ENCODE measurements at places on chromosomes 6 and 20. TPM values are rescaled to one million over a fixed set of nuclear protein-coding genes. Genes with fewer than 3 reads are reported as not detected.

The SLC26A8 gene
- not detected for total RNA-seq

The TFAP2D gene
- total RNA-seq = not detected

The HLA-DMA gene
- 15.9 TPM for total RNA-seq

The SIRPB2 gene
- total RNA-seq = not detected

The SOX4 gene
- 20.8 TPM for total RNA-seq

The EYA4 gene
- total RNA-seq = not detected

The ME1 gene
- total RNA-seq = not detected

The ZBTB9 gene
- total RNA-seq = 11.4 TPM

The SSTR4 gene
- not detected for total RNA-seq

The BPI gene
- not detected for total RNA-seq

The KHDC1L gene
- total RNA-seq = not detected

The PLEKHG1 gene
- total RNA-seq = 1.8 TPM

The NCR2 gene
- not detected for total RNA-seq

The CTSZ gene
- 62.0 TPM for total RNA-seq

The RAET1E gene
- total RNA-seq = not detected

The PAK5 gene
- not detected for total RNA-seq

The ACTL10 gene
- total RNA-seq = 2.6 TPM

The AK9 gene
- 3.1 TPM for total RNA-seq

The ADAM33 gene
- total RNA-seq = not detected

The RCAN2 gene
- not detected for total RNA-seq

The TTK gene
- total RNA-seq = 26.2 TPM

The ADGRG6 gene
- 0.07 TPM for total RNA-seq

The GNMT gene
- total RNA-seq = 0.69 TPM

The GPLD1 gene
- 0.39 TPM for total RNA-seq

The WFDC2 gene
- not detected for total RNA-seq

The TCP11 gene
- total RNA-seq = not detected

The ADGB gene
- not detected for total RNA-seq

The ROS1 gene
- total RNA-seq = not detected
